ENCODE measurements at places on chromosomes 11 and 22. TPM values are rescaled to one million over a fixed set of nuclear protein-coding genes. Genes with fewer than 3 reads are reported as not detected.

The RTN4RL2 gene
- 2.0 TPM for total RNA-seq

The RIBC2 gene
- total RNA-seq, result 7.5 TPM

The OLFML1 gene
- 38.8 TPM for total RNA-seq

The IL17REL gene
- not detected for total RNA-seq

The LUZP2 gene
- total RNA-seq, result not detected

The NRGN gene
- 7.0 TPM for total RNA-seq

The MMP27 gene
- not detected for total RNA-seq

The TMEM132A gene
- total RNA-seq, result 25.4 TPM

The FERMT3 gene
- total RNA-seq, result 3.7 TPM

The GSTT2B gene
- 20.1 TPM for total RNA-seq

The DEUP1 gene
- not detected for total RNA-seq

The KCTD14 gene
- total RNA-seq, result 0.78 TPM

The YPEL4 gene
- 3.0 TPM for total RNA-seq
